Suppressor macrophage treated with lipopolysaccharide for 1 hour (primary cell): ENCODE measurements at places on chromosomes 5 and 9.

DNA sequence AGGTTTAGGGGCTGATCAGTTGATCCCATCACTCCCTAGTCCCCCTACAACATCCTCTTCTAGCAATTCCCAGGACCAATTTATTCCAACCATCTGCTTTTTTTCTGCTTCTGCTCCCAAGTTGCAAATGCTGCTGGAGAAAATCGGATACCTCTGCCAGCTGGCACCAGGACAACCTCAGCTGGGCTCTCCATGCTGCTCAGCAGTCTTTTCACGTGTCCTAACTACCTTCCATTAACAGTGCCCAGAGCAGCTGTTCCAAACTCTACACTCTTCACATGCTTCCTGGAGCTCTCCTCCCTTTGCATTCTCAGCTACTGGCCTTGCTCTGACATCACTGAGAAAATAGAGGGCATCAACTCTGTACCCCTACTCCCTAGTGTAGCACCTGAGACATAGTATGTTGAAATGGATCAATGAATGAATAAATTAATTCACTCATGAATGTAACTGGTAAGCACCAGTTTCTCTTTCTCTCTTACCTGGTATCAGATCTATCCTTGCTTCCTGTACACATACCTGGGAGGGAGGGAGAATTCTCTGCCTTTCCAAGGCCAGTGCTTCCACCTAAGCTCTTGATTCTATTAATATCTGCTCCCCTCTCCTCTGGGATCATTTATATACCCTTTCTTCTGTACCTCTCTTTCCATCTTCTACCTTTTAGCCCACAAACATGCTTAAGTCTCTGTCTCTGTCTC lies 191.0 kb downstream of the RAB3C start:
- no peak for DNase-seq

DNA sequence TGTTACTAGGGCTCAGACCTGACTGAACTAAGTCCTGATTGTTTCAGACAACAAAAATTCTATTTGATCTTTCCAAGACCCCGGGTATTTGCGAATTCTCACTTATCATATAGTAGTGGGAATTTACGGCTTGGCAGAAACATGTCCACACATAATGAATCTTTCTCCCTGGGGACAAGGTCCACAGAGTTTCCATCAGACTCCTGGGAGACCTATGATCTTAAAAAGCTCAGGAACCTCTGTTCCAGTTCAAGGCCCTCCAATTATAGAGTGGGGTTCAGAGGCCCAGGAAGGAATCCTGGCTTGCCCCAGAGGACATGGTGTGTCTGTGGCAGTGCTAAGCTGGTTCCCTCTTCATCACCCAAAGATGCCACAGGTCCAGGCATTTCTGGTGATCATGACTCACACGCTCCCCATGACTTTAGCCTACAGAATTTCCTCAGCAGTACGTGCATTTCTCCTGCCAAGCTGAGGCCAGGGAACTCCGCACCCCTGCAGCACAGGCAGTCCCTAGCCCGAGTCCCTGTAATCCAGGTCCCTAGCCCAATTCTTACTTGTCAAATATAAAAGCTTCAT lies 12.6 kb downstream of the RAPGEF1 start:
- peak; percentile 93 for DNase-seq

DNA sequence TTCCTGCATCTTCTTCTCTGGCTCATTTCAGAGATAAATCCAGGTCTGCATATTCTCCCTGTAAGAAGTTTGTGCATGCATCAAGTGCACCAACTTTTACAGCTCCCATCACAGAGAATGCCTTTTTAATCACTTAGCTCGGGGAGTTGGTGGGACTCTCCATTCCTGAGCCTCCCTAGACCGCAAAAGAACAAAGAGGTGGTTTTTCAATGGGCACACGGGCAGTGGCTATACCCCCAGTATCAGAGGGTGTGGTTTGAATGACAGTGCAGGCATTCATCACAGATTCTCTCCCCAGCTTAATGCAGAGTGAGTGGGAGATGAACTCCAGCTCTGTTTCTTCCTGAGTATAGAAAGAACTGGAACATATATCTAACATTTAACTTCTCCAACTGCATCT lies 264.7 kb upstream of the NR4A3 start:
- no peak for DNase-seq

GRCh38 chr5:5522336-5522735 lies 99.9 kb downstream of the ICE1 start:
- DNase-seq, result no peak

- DNase-seq, result no peak
These were observed 140.8 kb upstream of the ZNF608 start for GRCh38 chr5:124887223-124887622.

DNA sequence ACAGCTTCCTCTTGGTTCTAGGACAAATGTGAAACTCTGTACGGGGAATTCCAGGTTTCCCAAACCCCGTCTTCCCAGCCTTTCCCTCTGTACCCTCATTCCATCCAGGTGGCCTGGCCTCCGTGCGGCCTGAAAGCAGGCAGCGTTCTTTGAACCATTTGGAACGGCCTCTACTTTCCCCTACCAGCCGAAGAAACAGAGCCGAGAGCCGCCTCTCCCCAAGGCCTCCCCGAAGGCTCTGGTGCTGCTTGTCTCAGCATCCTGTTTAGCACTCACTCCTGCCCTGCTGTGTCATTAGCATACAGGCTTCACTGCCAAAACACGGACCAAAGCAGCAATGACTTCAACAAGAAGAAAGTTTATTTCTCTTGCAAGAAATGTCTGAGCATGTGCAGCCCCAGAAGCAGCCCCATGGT lies 137.7 kb downstream of the HSD17B3 start:
- no peak for DNase-seq

DNA sequence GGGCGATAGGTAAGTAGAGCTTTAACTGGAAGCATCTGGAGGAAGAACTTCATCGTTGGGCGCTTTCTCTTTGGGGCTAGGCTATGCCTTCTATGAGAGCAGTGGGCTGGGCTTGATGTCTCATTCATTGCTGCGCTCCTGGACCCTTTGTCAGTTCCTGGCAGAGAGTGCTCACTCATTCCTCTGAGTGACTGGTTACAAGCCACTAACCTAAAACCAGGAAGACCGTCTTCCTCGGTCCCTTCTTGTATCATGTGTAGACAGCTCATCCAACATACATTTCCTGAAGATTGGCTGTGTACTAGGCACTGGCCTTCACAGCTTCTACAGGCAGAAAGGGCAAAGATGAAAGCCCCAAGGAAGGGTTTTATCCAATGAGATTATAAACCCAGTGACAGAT lies 6.4 kb downstream of the SWI5 start:
- DNase-seq, result no peak

GRCh38 chr5:89090037-89090436 lies 207.1 kb upstream of the MEF2C start:
- no peak for DNase-seq

GRCh38 chr9:93013856-93014582 lies 44.5 kb upstream of the SUSD3 start:
- no peak for DNase-seq

DNA sequence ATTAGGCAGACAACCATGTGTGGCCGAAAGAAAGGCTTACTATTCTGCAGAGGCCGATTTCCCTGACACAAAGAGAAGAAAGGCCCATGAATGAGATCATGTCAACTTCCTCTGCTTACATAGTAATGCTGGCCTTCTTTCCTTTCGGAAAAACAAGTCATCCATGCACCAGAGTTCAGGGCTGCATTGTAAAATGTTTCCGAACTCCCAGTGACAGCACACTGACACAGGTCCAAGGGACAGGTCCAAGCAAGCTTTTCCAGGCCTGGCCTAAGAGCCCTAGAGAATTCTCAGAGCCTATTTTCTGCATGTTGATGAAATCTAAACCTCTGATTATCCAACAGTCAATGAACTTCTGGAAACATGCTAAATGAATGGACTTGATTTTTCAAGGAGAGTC lies 140.9 kb downstream of the ZNF608 start:
- no peak for DNase-seq

DNA sequence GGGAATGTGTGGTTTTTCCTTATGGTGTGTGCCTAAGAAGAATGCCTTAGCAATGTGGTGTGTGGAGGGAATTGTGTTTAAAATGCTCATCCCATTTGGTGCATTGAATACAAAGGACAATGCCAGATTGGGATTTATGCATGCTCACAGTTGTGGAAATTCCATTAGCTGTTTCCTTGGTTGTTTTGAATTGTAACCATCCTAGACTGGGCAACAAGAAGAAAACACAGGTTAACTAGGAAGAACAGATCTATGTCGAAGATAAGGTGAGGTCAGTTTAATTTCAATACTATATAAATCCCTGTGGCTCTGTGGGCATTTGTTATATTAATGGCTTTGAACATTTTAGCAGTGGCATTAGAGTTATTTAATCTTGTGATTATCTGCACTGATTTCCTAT lies 266.8 kb downstream of the MAT2B start:
- DNase-seq, result no peak

- no peak for DNase-seq
These were observed 115.6 kb downstream of the CDK5RAP2 start for GRCh38 chr9:120464176-120464886.

DNA sequence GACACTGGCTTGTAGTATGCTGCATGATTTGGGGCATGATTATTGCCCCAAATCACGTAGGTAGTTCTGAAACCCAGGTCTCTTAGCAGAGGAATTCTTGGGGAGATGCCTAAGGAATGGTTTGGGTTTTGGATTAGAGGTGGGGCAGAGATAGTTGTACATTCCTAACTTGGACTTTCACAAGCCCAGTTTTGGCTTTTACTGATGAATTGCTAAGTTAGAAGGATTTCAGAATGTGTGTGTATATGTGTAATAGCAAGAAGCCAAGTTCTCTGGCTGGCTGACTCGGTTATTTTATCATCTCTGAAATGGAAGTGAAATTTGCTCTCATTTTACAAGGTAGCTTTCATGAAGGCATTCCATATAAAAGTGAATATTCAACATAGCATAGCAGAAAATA lies 23.8 kb upstream of the ZNF131 start:
- no peak for DNase-seq

DNA sequence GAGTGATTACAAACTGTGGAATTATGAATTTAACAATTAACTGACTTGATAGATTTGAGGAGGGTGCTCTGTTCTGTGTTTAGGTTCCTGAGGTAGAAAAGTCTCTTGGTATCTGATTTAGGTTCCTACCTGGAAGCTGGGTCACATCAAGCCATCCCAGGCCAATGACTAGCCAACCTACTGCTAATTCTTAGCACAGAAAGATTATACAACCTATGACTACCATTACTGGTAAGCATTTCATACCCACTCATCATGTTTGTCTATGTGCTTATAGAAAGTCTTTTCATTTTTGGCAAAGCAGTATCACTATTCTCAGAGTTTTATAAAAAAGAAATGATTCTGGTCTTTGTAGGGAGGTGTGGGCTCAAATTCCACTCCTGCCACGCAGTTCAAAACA lies 49.7 kb downstream of the GNAQ start:
- DNase-seq, result no peak

GRCh38 chr9:26125693-26126092 lies 447.4 kb upstream of the TUSC1 start:
- DNase-seq, result no peak

- DNase-seq, result no peak
These were observed 159.9 kb downstream of the GOLPH3 start for GRCh38 chr5:32014096-32014745.

- DNase-seq, result peak; percentile 47
These were observed 142.3 kb upstream of the FSTL4 start for GRCh38 chr5:133754575-133755169.

GRCh38 chr5:80238097-80238496 lies 17.8 kb downstream of the SERINC5 start:
- DNase-seq, result no peak

GRCh38 chr9:111872886-111873285 lies 23.7 kb upstream of the UGCG start:
- DNase-seq, result no peak

DNA sequence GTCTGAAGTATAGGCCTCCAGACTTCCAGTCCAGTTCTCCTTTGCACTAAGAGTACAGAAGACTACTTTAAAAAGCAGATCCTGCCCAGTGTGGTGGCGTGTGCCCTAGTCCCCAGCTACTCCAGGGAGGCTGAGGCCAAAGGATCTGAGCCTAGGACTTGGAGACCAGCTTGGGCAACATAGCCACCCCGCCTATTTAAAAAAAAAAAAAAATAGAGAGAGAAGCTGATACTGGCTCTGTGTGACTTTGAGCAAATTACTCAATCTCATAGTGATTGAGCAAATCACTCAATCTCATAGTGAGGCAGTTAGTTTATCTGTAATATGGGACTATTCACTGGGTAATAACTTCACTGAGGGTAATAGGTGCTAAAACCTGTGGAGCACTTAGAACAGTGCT lies 43.6 kb upstream of the KDM4C start:
- peak; percentile 53 for DNase-seq

DNA sequence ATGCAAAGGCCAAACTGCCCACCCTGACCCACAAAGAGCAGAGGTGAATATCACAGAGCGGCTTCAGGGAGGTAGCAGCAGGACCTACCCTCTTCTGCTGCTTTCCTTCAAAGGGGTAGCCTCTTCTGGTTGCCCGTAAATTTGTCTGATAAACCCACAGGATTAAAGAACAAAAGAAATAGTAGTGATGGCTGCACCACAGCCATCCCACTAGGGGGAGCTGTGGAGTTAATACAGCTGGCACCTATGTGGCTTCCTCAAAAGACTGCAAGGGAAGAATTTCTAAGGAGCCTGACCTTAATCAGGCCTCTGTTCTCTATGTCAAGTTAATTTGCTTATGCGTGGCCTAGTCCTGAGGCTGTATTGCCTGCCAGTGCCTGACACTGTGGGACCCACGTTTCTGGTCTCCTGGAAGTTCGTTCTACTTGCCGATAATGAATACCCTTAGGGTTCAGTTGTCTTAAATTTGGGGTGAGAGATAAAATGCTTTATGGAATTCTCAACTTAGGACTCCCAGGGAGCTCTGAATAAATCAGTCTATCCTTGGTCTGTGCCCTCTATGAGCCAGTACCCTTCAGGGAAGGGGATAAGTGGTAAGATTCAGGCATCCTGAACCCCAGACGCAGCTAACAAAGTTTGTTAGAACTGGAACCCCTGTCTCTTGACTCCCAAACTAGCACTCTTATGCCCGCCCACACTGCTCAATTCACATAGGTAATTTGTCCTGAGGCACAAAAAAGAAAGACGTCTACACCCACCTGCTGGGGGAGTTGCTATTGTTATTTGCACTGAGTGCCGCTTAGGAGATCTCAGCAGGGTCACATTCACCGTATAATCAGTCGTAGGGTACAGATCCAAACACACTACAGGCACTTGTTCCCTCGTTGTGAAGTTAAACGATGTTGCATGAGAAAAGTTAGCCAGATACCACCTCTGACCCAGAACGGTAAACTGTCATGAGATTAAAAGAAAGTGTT lies 77.1 kb downstream of the SUSD1 start:
- DNase-seq, result peak; percentile 91

- no peak for DNase-seq
These were observed 142.1 kb upstream of the ADAMTSL1 start for GRCh38 chr9:18331808-18332209.
